ENCODE measurements at places on chromosomes 1 and 21.

GRCh38 chr1:20095564-20096434 is 23.5 kb downstream of the PLA2G2D start:
- no peak for DNase-seq

- no peak for DNase-seq
Measured at GRCh38 chr1:88562991-88563390, 121.1 kb upstream of the PKN2 start.

DNA sequence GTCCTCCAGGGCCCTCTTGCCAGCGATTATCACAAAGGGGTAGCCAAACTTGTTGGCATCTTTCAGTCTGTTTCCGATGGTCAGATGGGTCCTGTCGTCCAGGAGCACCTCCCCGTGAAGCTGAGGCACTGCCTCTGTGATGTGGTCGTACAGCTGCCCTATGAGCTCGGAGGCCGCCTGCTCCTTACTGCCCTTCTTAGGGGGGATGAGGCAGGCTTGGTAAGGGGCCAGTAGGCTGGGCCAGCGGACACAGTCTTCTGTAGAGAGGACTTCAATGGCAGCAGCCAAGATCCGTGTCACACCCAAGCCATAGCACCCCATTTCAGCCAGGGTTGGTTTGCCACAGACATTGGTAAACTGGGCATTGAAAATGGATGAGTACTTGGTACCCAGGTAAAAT is 6.5 kb downstream of the PARS2 start:
- no peak for DNase-seq

DNA sequence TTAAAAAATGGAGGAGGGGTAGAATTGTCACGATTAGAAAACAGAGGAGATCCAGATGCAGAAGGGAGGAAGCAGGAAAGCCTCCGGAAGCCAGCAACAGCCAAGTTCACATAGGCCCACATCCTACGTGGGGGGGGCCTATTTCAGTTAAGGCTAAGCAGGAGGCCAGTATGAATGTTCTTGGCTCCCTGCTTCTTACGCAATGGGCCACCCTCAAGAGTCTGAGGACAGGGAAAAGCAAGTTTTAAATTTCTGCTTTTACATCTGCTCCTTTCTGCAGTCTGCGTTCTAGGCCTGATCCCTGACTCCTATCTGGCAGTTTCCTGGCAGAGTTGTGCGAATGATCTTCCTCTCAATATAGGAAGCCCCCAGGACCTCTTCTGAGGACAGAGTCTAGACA is 30.6 kb downstream of the RABIF start:
- no peak for DNase-seq

DNA sequence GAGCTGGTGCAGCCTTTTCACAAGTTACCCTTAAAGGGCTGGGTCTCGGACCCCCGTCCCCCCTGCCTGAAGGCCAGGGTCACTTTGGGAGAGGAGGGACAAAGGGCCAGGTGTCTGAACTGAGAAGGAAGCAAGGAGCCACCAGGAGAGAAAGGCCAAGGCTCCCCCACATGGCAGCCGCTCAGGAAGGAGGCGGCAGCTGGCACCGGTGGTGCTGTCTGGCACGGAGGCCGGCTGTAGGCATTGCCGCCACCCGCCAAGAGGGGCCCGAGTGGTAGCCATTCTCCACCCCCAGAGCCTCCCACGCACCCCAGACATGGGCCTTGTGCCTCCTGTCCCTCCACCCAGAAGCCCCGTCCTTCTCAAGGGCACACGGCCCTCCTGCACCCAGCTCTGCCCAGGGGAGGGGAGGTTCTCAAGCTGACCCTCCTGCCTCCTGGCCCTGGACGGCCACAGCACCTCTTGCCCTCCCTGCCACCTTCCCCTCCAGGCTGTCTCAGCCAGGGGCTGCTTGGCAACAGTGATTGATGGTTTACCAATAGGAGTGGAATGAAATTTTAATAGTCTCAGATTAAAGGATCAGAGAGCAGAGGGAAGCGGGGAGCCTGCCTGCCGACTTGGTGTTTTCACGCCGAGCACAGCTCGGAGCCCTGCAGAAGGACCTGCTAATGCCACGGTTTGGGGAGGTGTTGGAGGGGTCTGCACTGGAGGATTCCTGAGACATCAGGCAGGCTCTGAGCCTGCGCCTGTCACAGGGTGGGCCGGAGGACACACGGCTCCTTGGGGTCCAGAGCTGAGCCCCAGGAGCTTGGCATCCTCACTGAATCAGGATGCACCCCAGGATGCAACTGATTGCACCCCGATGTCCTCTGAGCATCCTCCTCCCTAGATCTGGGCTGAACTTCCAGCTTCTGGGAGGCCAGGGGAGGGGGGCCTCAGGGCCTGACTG is 211.9 kb upstream of the VAMP3 start:
- DNase-seq, result no peak

DNA sequence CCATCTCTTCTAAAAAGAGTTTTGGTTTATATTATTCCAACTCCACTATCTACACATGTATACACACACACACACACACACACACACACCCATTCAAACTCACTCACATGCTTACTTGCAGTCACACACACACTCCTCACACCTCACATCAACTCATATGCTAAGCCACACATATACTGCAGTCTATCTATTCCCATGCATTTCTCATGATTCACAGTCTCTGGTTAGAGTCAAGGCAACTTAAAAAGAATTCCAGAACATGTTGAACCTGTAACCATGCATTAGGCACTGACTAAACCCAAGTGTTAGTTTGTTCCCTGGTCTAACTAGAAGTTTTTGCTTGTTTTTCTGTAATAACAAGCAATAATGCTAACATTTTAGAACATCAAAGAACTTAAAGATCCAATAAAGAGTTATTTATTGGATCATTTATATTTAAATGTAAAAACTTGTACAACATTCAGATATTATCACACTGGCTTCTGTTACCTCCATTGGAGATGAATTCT is 931.1 kb downstream of the PLA2G4A start:
- no peak for DNase-seq

- no peak for DNase-seq
Measured at GRCh38 chr1:157181258-157181657, 43.1 kb upstream of the ETV3 start.

GRCh38 chr1:208544794-208545193 is 300.6 kb upstream of the PLXNA2 start:
- no peak for DNase-seq

- DNase-seq, result no peak
Measured at GRCh38 chr1:145977016-145977415, 12.5 kb downstream of the POLR3GL start.

GRCh38 chr1:160428655-160429054 is 28.3 kb downstream of the VANGL2 start:
- peak; percentile 40 for DNase-seq

DNA sequence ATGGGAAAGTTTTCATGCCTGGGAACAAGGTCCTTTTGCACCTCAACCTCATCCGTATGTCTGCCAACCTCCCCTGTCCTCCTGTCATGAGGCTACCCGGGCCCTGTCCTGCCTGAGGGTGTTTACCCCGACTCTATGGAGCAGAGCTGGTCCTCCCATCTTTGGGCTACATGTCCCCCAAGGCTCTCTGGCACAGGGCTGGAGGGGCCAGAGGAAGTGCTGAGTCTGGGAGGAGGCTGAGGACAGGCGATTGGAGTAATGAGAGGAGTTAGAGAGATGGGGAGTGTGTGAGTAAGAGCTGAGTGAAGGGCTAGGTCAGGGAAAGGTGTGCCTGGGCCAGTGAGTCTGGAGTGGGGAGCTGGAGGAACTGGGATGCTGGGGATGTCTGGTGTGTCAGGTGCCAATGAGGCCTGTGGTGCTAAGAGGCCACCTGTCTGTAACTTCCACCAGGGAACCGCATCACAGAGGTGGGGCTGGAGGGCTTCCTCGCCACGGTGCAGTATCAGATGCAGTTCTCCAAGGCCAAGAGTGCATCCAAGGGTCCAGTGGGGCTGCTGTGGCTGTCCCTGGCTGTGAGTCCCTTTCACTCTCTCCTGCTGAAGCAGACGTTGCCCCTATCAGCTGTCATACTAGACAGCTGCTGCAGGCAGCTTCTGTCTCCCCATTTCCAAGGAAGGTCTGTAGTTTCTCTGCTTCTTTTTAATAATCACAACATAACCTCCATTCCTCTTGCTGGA is 11.7 kb downstream of the LRRC71 start:
- DNase-seq, result no peak

DNA sequence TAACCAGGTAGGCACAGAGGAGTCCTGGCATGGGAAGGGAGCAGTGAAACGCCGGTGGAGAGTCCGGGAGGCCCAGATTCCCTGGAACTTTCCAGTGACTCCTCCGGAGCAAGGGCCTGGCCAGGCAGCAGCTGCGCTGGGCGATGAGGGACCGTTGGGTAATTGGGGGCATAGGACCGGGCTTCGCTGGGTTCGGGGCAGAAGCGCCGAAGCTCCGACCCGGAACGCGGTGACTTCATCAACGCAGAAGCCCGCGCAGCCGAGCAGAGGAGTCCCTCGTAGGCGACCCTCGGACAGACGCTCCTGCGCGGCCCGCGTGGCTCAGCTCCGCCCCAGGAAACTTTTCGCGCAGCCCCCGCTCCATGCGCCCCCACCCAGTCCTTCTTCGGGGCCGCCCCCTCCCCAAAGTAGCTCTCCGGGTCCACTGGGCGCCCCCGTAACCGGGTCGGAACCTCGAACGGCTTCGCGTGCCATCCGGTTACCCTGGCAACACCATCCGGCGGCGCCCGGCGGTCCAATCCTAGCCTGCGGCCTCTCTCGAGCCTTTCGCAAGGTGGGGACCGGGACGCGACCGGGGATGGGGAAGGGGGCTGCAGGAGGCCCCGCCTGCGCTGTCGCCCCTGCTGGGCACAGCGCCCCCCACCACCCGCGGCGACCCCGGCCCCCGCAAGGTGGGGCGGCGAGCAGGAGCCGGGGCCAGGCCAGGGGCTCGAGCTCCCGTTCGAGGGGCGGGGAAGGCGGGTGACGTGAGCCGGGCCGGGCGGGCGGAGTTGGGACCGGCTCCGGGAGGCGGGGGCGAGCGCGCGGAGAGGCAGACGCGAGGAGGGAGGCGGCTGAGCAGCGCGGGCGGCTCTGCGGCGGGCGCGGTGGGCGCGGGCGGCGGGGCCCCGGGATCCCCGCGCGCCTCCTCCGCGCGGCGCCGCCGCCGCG is at the start of gene AJAP1:
Gene AJAP1, plus strand, starts transcription at position 814 of the 930 bp plus-strand sequence. CDS start 817 bp downstream, outside the sequence.
- no peak for DNase-seq

- DNase-seq, result no peak
Measured at GRCh38 chr1:56824938-56825337, 5.7 kb upstream of the FYB2 start.

- no peak for DNase-seq
Measured at GRCh38 chr1:147618077-147618569, 52.2 kb downstream of the ACP6 start.

- DNase-seq, result no peak
Measured at GRCh38 chr1:67368046-67368514, 60.4 kb downstream of the IL12RB2 start.

- DNase-seq, result no peak
Measured at GRCh38 chr1:221695301-221695700, 46.6 kb downstream of the DUSP10 start.
